ENCODE measurements at places on chromosomes 7 and 10.
A peak's percentile ranks its signal among the peaks of the same experiment; 100 is the strongest.

GRCh38 chr7:26841003-26841739, 23.2 kb downstream of the SKAP2 start:
- no peak for DNase-seq

DNA sequence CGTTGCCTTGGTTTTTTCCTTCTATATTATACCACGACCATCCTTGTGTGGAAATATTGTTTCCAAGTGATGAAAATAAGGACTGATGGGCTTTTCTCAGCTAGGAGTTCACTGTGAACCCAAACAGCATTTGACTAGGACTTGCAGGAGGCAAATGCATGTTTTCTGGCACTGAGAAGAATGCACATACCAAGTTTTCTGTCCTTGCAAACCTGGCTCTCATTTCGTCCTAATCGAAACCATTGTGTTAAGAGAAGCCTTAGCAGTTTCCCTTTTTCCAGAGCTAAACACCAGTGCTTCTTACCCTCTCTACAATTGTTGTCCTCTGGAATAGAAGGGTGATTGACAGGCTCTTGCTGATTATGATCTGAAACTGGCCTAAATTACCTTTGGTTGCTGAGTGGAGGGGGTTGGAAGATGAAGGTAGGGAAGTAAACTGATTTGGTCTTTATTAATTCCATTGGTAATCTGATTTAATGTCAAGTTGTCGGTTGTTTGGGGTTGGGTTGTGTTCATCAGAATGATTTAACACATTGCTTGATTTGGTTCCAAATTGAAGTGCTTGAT, 33.1 kb upstream of the ELMO1 start:
- no peak for DNase-seq

DNA sequence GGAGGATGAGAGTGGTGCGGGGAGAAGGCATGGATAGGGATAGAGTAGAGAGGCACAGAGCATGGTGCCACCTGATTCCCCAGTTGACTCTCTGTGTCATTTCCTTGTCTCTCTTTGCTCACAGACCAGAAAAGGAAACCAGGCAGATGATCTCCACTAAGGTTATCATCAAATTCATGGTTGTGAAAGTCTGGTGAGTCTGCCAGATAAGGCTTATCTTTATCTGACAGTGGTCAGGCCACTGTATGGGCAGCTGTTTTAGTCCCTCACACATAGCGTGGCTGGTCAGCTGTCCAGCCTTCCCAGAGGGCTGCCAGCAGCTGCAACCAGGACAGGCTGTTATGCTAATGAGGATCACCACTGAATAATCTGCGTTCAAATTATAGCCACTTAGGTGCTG, 99.0 kb downstream of the ADRA2A start:
- DNase-seq: no peak

DNA sequence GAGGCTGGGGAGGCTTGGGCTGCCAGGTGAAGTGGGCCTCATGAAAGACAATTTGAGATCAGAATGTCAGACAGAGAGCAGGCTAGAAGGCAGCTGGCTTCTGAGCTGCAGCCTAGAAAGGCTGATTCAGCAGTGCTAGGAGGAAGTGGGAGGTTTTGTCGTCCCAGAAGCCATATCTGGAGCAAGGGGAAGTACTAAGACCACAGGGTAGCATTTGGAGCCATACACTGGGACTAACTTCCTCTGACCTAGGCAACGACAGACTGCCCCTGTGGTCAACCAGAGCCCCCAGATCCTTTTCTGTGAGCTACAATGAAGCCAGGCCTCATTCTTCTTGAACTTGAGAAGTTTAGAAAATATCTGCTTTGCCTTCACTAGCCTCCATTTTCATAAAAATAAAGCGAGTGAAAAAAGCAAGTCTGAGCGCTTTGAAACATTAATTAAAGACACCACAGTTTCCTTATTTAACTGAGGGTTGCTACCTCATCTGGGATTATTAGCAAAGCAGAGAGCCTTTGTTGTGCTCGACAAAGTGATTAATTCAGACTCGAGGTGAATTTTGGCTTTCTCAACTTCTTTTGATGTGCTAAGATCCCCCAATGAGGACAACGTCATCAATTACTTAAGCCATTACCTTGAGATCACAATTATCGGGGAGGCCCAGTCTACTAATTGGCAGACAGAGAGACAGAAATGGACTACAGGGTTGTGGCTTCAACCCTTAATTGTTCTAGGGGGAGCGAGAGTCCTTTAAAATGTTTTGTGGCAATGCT, 26.6 kb downstream of the TBXAS1 start:
- DNase-seq: no peak

- DNase-seq: no peak
These were observed 293.4 kb upstream of the MKLN1 start for GRCh38 chr7:131034166-131034881.

- DNase-seq: no peak
These were observed 81.3 kb upstream of the CXCL12 start for GRCh38 chr10:44466236-44466635.

GRCh38 chr10:96639899-96640298, 53.1 kb upstream of the TM9SF3 start:
- no peak for DNase-seq

DNA sequence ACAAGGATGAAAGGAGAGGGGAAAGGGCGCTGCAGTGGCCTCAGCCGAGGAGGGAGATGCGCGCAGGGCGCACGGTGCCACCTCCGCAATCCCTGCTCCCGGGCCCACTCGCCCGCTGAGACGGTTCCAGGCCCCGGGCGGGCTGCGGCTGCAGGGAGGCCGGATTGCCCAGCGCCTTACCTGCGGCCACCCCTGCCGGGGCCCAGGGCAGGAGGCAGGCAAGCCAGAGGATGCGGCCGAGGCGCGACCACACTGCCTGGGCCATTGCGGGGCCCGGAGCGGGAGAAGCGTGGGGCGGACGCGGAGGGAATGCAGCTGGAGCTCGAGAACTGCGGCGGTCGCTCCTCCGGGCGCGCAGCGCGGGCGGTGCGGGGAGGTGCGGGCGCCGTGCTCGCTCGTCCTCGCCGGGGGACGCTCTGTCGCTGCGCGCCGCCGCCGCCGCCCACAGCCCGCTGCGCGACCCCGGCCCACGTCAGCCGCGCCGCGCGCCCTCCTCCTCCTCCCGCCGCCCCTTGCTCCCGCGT, at the start of gene TMEM130:
Gene TMEM130, minus strand, starts transcription at position 418 of the 524 bp plus-strand sequence. Its CDS starts 153 bp downstream, at position 265.
- no peak for DNase-seq

DNA sequence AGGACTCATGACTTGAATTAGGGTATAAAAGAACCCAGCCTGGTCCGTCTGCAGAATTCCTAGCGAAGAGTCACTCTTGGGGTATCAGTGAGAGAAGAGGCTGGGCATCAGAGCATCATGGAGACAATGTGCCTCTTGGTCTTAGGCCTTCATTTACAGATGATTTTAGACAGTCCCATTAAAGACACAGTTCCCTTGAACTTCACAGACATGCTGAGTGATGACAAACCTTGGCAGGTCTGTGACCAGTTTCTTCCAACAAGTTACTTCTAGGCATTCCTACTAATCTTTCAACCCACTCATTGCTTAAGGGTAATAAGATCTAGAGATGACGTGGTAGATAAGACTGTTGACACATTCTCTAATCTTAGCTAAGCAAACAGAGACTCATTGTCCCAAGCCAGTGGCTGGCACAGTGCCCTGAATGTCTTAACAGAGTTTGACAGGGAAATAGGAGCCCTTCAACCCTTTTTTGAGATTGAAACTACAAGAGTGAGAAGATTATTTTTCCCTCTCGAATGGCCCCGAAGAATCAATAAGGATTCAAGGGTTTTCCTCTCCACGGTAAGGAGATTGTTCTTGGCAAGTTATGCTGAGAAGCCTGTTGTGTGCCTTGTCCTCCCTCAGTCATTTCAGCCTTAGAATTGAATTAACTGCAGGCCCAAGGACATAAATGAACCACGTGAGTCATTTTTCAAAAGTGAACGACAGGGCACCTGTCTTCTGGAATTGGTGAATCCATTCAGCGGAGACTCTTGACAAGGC, 281.1 kb downstream of the CCDC3 start:
- peak; percentile 94 for DNase-seq

DNA sequence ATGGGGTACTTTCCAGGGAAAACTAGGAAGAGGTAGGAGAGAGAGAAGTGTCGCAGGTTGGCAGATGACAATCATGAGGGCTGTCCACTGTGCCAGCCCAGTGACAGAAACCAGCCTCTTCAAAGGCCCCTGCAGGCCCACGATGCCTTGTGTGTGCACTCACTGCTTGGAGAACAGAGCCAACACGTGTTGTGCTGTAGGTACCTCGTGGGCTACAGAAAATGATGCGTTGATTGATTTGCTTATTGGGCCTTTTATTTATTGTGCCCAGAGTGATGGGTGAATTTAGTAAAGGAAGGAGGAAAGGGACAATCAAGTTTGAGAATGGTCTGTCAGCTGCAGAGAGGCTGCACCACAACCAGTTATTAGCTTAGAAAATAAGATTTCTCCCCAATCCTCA, 215.1 kb downstream of the PLXNA4 start:
- no peak for DNase-seq

- no peak for DNase-seq
These were observed 130.1 kb upstream of the ZEB1 start for GRCh38 chr10:31188792-31189406.

DNA sequence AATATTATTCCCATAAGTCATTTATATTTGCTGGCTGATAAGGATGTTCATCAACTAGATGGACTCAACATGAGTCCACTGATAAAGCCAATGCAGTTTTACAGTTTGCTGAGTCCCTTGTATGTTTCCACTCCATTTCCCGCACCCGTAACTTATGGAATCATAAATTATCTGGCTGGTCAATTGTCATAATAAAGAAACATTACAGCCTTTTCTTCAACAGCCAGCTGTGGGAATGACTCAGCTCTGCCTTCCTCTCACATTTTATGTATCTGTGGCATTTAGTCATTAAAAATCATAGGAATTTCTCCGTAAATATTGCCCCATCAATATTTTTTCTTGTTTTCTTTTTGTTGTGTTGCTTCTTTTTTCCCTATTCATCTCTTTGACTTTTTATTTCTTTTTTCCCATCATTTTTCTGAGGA, 22.3 kb upstream of the TMEM26 start:
- DNase-seq: peak; percentile 84

DNA sequence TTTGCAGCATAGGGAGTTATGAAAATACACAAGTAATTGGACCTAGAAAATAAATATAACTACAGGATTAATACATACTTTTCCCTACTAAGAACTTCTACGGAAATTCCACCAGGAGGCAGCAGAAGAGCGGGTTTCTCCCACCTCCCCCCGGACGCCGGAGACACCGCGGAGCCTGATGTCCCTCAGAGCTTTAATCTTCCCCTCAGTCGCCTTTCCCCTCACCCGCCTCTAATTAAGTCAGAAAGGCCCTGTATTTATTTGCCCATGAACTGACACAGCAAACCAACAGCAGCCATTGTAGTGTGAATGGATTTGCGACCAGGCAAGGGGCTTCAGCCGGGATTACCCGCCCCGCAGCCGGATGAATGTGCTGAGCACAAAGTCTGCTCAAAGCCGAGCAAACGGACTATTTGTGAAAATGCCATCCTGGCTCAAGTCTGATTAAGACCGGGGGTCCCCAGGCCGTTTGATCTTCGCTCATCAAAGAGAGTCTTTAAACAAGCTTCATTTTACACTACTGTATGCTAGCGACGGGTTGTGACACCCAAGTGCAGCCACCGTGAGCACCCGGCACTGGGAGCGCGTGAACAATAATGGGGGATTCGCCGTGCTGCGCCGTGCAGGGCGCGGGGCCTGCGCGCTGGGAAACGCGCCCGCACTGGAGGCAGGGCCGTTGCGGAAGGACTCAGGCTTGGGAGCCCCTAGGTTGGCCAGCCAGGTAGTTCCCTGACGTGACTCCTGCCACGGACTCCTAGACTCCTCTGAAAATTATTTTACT, 5.6 kb upstream of the DKK1 start:
- peak; percentile 74 for DNase-seq

- no peak for DNase-seq
These were observed 26.2 kb downstream of the CCDC3 start for GRCh38 chr10:12975266-12975665.

- DNase-seq: no peak
These were observed 26.4 kb downstream of the GLUD1 start for GRCh38 chr10:87068281-87068680.

GRCh38 chr10:117442944-117443685, 67.9 kb upstream of the PDZD8 start:
- DNase-seq: peak; percentile 91

GRCh38 chr10:17455015-17455520, 673 bp upstream of the ST8SIA6 start:
- no peak for DNase-seq

DNA sequence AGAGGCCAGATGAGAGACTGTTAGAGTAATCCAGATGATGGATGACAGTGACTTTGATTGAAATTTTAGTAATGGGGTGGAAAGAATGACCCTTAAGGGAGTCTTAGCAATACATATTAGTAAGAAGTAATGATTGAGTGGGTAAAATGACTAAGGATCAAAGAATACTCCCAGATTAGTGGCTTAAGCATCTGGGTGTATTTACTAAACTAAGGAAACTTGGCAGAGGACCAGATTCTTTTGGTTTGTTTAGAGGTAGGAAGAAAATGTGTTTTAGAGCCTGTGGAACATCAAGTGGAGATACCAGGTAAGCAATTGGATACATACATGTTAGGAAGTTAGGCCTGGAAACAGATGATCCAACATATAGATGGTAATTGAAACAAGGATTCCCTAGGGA, 58.8 kb upstream of the ADRA2A start:
- no peak for DNase-seq

- no peak for DNase-seq
These were observed 65.0 kb downstream of the SVIL start for GRCh38 chr10:29569795-29570194.

GRCh38 chr7:132865366-132866143, 216.3 kb downstream of the CHCHD3 start:
- no peak for DNase-seq

DNA sequence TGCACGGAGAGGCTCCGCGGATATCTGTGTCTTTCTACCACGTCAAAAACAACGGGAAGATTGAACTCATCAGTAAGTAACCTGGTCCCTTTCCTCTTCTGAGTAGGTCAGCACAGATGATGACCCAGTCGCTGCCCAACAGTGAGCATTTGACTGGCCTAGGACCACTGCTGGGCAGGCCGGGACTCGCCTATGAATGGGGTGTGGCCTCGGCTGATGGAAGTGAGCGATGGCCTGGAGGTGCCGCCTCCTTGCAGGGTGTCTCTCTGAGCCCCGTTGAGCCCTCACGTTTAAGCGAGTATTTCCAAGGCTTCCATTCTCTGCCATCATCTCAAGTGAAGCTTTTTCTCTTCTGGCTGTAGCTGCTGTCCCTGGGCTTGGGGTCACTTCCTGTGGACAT, 18.1 kb downstream of the EIF3B start:
- DNase-seq: no peak

DNA sequence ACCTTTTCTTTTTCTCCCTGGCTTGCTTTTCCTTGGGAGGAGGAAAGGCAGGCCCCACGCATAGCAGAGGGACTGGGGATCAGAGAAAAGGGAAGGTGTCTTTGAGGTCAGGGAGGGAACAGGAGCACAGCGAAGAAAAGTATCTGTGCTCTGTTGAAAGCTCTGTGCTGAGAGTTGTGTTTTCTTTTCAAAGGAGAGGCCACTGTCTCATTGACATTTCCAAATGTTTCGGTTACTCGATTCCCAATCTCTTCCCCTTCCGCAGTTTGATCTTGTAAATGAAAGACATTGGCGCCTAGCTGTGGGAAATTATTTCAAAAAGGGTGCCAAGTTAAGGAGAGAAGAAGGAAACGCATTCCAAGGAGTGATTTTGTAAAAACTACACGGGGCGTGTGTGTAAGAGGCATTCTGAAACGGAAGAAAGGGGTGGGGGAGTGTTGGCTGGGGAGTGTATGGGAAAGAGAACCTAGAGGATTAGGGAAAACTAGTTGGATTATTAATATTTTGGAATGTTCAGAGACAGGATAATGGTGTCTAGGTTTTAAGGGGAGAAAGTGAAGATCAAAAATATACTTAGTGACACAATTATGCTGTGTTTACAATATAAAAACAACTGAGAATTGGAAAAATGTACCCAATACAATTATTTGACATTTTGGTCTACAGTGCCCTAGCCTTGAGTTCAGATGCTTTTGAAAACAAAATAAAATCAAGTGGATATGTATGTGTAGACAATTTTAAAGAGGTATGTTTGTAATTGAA, 708 bp downstream of the KLHDC10 start:
- DNase-seq: no peak
